Posterior cingulate gyrus (tissue), 11 donors: ENCODE measurements at places on chromosomes 7 and 10.

DNA sequence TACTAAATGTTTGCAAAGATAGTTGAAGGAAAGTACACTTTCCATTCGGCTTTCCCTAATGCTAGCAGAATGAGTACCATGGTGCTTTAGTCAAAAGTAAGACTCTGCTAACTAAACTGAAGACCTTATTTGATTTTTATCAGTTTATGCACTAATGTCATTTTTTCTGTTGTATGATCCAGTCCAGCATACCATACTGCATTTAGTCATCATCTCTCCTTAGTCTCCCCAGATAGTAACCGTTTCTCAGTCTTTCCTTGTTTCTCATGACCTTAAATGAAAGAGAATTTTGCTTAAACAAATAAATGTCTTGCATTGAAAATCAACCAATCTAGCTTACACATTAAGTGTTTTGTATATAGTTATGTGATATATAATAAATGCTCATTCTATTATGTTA, 529.5 kb upstream of the SEMA3D start:
- DNase-seq = no peak

GRCh38 chr7:144668503-144668902, 167.3 kb downstream of the TPK1 start:
- DNase-seq = no peak

DNA sequence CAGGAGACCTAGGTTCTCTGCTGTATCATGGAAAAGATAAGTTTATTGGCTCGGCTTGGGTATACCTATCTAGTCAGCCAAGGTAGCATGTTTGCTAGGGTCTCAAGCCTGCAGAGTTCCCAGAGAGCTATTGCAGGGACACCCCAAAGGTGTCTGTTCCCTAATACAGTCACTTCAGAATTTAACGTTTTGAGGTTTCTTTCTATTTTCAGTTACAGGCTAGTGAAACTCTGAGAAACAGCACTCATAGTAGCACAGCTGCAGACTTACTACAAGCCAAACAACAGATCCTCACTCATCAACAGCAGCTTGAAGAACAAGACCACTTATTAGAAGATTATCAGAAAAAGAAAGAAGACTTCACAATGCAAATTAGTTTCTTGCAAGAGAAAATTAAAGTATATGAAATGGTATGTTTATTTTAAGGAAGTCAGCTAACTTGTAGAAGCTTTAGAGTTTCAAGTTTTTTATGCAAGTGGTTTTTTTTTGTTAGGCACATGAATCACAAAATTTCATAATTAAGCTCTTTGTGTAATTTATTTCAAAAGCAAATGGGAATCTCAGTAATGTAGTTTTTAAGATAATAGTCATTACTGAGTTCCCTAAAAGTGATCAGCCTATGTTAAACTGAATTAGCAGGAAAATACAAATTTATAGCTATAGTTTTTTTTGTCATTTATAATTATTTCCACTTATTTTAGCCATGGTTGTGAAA, 54.9 kb downstream of the AKAP9 start:
- no peak for DNase-seq

GRCh38 chr7:24979863-24980533, at the start of gene OSBPL3:
OSBPL3 (minus strand) TSS chr7:24980178; CDS start chr7:24892472, 87,706 bp downstream.
- DNase-seq = peak; percentile 99

- DNase-seq = no peak
Measured at GRCh38 chr7:28531291-28531690, 119.0 kb downstream of the CREB5 start.

DNA sequence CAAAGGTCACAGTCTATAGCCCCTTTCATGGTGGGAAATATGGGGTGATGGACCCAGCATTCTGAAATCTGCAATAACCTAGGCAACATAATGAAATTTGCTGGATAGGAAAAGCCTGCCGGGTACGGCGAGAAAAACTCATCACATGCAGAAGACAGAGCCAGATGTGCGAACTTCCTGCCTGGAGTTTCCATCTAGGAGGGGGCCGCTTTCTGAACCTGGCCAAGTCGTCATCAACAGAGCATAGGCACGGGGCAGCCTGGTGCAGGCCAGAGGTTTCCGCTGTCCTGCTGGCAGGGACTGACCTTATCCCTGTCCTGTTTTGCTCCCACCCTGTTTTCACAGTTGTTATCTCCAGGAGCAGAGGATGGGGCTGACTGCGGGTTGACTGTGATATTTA, 27.4 kb downstream of the CCDC3 start:
- DNase-seq = no peak

DNA sequence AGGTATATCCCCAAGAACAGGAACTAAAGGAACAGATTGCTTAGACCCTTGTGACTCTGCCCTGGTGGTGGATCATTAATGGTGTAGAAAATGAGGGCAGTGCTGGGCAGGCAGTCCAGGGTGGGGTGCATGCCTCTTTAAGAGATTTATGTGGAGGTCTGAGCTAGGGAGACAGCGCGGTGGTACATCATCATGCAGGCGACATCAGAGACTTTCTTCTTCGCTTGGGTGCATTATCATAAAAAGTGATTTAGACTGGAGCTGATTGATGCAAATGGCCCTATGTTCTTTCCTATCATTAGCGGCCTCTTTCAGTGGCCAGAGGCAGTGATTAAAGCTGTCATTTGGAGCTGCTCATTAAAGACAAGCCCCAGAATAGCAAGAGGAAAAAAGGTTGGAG, 519.1 kb upstream of the GALNT17 start:
- no peak for DNase-seq

GRCh38 chr10:29392376-29393021, 103.6 kb downstream of the LYZL1 start:
- peak; percentile 17 for DNase-seq
